Daoy (cell line): ENCODE measurements at places on chromosomes 7 and 10. TPM values are rescaled to one million over a fixed set of nuclear protein-coding genes. Genes with fewer than 3 reads are reported as not detected.

DNA sequence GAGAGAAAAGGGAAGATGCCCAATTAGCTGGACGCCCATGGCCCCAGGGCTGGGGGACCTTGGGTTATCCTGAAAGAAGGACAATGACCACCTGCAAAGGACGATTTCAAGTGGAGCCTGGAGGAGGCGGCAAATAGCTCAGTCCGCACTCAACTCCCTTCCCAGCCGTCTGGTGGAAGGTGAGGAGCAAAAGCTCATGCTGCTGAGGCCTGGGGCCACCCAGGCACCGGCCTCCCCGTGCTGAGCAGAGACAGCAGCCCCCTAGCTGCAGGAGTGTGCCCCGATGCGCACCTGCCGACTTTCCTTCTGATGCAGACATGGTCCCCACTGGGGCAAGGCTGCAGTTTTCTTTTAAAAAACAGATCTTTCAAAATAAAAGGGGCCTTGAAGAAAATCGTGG lies 7.9 kb downstream of the FAM20C start:
- DNase-seq, result no peak

DNA sequence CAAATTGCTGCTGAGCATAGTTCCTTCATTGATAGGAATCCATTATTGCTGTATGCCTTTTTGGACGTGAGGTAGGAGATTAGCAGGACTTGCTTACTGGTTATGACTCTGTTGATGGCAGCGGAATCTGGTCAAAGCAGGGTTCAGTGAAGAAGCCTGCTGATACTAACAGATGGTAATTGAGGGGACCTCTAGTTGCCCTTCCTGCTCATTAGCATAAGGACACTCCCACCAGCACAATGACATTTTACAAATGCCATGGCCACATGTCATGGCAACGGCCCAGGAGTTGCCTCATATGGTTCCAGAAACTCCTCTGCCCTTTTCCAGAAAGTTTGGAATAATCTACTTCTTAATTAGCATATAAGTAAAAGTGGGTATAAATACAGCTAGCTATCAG lies 417.5 kb downstream of the CDC14C start:
- no peak for DNase-seq

DNA sequence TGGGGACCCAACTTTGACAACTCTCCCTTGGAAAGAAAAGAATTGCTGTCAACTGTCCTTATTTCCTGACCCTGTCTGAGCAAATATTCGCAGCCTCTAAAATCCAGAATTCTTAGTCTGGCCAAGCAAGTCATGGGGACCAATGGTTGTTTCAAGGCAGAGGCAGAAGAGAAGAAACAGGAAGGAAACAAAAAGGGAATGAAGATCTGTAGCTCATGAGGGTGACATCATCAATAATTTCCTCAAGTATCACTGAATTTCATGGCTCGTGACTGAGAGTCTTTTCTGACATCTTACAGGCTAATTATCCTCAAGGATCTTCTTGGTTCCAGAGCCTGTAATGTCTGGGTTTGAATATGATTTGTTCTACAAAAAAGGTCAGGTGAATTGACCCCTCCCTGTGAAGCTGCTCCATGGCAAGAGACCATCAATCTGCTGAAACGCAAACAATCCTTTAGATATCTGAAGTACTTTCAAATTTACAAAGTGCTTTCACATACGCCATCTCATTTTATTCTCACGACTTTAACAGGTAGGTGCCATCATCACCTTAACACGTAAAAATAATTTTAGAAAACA lies 5.8 kb downstream of the CDK6 start:
- peak; percentile 15 for DNase-seq

DNA sequence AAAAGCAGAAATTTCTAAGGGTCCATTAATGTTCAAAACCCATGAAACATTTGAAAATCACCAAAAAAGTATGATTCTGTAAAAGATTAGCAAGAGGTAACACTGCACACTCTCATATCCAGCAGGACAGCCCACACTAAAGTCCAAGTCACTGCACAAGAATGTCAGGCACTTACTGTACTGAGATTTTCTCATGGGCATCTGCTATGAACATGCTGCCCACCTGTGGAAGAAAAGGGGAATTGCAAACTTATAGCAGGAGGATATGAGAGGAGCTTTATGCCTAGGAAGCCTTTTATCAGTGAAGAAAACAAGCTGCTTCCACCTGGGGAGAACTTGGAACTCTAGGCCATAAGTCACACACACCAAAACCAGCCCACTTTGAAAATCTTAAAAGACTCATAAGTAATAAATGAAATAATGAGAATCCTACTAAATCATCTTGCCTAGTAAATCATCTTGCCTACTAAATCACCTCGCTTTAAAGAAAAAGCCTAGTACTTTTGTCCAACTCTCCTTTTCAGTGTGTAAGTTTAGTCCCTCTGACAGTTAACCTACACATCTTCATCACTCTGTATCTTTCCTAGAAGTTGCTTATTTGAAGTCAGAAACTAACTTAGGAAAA lies 46.1 kb downstream of the ARMH3 start:
- DNase-seq, result peak; percentile 73

GRCh38 chr7:39525926-39526325 lies 40.3 kb upstream of the YAE1 start:
- no peak for DNase-seq

DNA sequence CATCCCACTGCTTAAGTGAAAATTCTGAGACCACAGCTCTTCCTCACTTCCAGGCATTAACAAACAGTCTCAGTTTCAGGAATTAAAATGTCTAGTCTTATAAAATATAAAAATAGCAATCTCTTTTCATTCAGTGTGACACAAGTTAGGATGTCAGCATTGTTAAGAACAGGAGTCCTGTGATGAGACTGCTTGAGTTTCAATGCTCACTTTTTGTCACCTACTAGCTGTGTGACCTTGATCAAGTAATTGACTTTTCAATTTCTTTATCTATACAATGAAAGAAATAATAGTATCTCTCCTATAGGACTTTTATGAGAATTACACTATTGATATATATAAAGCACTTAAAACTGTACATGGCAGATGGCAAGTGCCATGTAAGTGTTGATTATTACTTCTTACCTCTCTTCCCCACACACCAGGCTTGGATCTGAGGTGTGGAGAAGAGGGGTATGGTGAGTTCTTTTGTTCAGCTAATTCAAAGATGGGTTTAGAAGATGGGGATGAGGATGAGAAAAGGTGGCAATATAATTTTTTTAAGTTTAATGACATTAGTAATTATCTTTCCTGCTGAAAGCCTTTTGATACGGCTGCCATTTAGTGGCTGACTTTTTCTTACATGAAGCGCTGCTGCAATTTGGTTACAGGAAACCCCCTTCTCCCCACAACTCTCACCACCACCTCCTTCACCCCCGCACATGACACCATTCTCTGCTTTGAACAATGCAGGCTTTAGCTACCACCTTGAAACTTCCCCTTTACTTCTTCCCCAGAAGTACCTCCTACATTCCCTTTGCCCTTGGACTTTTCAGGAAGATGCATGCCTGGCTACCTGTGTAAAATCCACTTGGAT lies 20.8 kb upstream of the HYAL4 start:
- DNase-seq, result no peak

DNA sequence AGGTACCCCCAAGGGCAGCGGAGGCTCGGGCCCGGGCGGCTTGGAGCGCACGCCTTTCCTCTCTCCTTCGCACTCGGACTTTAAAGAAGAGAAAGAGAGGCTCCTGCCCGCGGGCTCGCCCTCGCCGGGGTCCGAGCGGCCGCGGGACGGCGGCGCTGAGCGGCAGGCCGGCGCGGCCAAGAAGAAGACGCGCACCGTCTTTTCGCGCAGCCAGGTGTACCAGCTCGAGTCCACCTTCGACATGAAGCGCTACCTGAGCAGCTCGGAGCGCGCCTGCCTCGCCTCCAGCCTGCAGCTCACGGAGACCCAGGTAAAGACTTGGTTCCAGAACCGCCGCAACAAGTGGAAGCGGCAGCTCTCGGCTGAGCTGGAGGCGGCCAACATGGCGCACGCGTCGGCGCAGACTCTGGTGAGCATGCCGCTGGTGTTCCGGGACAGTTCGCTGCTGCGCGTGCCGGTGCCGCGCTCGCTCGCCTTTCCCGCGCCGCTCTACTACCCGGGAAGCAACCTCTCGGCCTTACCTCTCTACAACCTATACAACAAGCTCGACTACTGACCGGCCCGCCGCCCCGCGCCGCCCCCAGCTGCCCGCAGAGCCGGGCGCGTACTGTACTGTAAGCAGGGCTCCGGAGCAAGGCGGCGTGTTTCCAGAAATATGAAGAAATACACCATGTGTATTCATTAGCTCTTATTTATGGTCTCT lies 1.8 kb downstream of the HMX2 start:
- DNase-seq, result peak; percentile 65

DNA sequence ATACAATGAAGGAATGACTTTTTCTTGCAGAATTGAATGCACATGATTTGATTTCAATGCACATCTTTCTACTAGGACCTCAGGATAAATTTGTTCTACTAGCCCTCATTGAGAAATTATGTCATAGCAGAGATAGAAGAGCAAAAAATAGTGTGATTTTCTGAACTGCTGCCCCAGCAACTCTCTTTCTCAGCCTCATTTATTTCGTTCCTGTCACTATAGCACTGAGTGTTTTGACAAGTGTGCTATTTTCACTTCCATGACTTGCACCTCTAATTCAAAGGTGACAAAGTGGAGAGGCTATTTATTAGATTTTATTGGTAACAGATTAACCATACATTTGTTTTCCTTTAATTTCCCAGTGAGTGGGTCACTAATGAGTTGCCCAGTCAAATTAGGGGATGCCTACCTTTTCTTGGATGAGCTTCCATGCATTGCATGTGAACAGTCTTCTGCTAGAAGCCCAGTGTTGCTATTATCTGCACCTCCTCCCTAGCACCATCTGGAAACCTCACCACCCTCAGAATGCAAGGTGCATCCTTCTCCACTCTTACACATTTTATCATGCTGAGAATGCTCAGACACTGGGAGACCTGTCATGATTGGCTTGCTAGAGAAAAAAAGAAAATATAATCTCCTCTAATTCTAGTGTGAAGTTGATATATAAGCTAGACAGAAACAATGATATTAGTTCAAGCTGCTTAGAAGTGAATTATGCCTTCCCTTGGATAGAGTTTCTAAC lies 119.6 kb upstream of the CTTNBP2 start:
- DNase-seq, result no peak

- no peak for DNase-seq
Observed at GRCh38 chr7:74297516-74298233, 8.5 kb downstream of the CLIP2 start.

- no peak for DNase-seq
Observed at GRCh38 chr7:80957226-80957777, 38.5 kb upstream of the SEMA3C start.

DNA sequence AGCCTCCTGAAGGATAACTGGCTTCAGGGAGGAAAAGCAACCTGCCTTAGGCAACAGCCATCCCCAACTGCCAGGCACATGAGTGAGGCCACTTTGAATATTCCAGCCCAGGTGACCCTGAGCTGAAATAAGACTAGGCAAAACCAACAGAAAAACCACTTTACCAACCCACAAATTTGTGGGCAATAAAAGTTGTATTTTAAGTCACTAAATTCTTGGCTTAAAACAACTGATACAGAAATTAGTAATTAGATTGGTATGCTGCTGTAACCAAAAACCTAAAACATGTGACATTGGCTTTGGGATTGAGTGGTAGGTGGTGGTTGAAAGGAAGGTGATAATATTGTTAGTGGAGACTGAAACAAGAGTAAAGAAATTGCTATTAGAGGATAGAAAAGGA lies 39.9 kb downstream of the ABCB4 start:
- peak; percentile 33 for DNase-seq

The GIMAP5 gene
- 0.24 and 2.7 TPM in 2 replicates for total RNA-seq

The LHFPL3 gene
- total RNA-seq, result 0.06 TPM in 1 of 2 replicates, not detected in the other

The STAMBPL1 gene
- 22.9 and 23.9 TPM in 2 replicates for total RNA-seq

The HABP2 gene
- total RNA-seq, result not detected in 2 replicates

The GRM8 gene
- 0.24 and 1.4 TPM in 2 replicates for total RNA-seq

The SLC18A3 gene
- total RNA-seq, result not detected in 2 replicates

The ENKUR gene
- total RNA-seq, result 0.33 TPM in 1 of 2 replicates, not detected in the other

The UCMA gene
- total RNA-seq, result not detected in 2 replicates

The COL28A1 gene
- total RNA-seq, result not detected in 2 replicates

The HMX2 gene
- total RNA-seq, result 1.1 and 1.3 TPM in 2 replicates
